Right ventricle myocardium inferior (tissue), 1 donor: ENCODE measurements at places on chromosomes 3 and 15. TPM values are rescaled to one million over a fixed set of nuclear protein-coding genes. Genes with fewer than 3 reads are reported as not detected.

The TERB2 gene
- total RNA-seq: not detected

The GRAMD1C gene
- total RNA-seq: 2.4 TPM

The SCN11A gene
- total RNA-seq: 0.08 TPM

The MTHFS gene
- 19.1 TPM for total RNA-seq

The PCLAF gene
- total RNA-seq: 1.1 TPM

The CFAP100 gene
- not detected for total RNA-seq

The WDR93 gene
- total RNA-seq: not detected

The CHRM5 gene
- not detected for total RNA-seq

The ADIPOQ gene
- 19.3 TPM for total RNA-seq

The ACP3 gene
- 2.0 TPM for total RNA-seq

The NEK10 gene
- 9.8 TPM for total RNA-seq

The RAD54L2 gene
- 10.3 TPM for total RNA-seq

The FEZF2 gene
- not detected for total RNA-seq

The GPR149 gene
- total RNA-seq: not detected
